ENCODE measurements at places on chromosomes 1 and 21.

DNA sequence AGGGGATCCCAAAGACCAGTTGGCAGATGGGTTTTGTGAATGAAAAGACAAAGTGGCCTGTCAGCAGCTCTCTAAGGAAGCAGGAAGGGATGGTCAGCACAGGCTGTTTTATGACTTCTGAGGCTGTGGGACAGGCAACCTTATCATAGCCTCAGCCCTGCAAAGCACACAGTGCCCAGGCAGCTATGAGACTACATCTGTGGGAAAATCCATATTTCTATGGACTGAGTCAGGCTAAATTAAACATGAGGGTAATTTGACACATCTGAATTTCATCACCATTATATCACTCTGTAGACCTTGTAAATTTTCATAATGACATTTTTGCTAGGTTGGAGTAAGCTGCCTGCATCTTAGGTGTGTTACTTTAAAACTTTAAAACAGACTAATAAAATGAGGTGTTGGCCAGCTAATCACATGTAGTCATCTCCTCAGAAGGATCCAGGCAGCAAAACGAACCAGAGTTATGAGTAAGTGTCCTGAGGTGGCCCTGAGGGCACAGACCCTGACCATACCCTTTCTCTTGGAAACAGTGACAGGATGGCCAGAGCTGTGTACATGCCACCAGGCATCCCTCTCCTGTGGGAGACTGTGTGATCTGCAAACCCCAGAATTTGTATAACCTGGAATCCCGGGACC is 14.6 kb downstream of the NGF start:
- DNase-seq, result no peak

- DNase-seq, result no peak
These were observed 12.1 kb upstream of the PDC start for GRCh38 chr1:186473047-186473446.

- no peak for DNase-seq
These were observed 9.5 kb downstream of the SH3BGRL3 start for GRCh38 chr1:26289158-26290059.

DNA sequence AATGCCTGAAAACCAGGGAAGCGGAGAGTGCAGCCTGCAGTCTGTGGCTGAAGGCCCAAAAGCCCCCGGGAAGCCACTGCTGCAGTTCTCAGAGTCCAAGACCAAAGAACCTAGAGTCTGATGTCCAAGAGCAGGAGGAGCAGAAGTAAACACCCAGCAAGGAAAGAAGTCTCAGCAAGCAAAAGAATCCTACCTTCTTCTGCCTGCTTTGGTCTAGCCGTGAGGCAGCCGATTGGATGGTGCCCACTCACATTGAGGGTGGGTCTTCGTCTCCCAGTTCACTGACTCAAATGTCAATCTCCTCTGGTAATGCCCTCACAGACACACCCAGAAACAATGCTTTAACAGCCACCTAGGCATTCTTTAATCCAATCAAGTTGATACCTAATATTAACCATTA is 217.5 kb downstream of the PLA2G4A start:
- DNase-seq, result no peak

DNA sequence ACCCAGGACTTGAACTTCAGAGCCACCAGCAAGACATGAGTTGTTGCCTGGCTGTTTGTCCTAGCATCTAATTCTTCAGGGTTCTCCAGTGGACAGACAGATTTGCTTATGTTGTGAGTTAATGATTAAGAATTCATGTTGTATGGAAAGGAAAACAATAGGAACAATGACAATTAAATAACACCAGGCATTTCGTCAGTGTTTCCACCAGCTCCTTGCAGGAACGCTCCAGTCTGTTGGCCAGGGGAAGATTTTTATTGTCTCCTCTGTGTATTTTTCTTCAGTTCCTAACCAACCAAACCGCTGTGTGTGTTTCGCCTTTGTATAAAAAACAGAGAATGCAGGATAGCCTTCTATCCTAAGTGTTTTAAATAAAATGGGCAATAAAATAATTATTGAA is 64.4 kb upstream of the PTGFR start:
- DNase-seq, result no peak
